ENCODE measurements at places on chromosomes 11 and 22.

DNA sequence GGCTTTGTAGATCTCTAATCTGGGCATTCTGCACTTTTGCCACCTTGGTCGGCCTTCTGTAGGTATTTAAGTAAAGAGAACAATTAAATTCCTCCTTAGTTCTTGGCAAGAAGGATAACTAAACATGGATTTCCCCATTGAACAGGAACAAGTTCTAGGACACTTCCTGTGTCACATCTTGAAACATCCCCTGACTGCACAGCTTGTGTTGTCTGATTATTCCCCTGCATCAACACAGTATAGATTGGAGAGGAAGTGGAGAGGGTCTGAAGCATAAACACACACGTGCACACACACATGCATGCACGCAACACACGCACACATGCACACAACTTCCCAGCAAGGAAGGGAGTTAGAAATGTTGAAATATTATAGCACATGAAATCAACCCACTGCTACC is 8.6 kb downstream of the ISX start:
- DNase-seq = no peak

DNA sequence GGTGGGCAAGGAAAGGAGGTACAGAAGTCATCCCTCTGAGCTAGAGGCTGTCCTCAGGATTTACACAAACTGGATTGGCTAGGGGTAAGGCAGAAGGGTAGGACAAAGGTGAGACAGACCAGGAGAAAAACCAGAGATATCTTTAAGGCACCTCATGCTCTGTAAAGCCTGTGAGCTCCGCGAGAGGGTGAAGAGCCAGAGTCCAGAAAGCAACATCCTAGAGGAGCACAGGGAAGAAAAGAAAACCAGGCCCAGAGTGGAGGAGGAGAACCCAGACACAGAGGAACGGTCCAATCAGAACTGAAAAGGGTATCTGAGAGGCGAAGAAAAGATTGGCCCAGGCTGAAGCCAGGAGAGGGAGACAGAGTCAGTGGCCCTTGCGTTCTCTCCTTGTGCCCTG is 5.1 kb downstream of the SLC37A4 start:
- DNase-seq = no peak

- no peak for DNase-seq
Observed at GRCh38 chr11:17794981-17795380, 60.4 kb downstream of the KCNC1 start.

GRCh38 chr11:76835928-76836612 is 24.6 kb upstream of the ACER3 start:
- peak; percentile 90 for DNase-seq

- no peak for DNase-seq
Observed at GRCh38 chr11:44740967-44741366, 14.2 kb downstream of the TSPAN18 start.

DNA sequence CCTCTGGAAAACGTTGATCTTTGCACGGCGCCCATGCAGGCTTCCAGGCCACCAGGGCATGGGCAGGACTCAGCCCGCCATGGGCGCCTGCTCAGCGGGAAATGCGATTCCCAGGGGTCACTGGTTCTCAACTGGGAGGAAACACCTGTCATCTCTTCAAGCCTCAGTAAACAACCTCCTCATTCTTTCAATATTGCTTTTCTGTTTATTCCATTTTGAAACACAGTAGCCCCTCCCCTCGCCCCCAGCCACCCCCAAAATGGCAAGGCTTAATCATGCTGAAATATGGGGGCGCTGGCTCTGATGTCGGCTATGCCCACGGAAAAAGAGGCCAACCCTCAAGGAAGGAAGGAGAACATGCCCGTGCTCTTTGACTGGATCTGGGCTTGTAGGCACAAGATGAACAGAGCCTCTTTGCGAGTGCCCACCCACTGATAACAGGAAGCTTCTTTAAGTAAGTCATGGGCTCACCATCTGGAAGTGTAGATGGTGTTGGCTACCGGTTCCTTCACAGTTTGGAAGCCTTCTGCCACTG is 594 bp upstream of the POU2AF1 start:
- no peak for DNase-seq

- peak; percentile 66 for DNase-seq
Observed at GRCh38 chr22:25114369-25115362, 85.0 kb upstream of the CRYBB3 start.

Data from prostate gland (tissue), 2 donors.